ENCODE measurements at places on chromosomes 2 and 18.

DNA sequence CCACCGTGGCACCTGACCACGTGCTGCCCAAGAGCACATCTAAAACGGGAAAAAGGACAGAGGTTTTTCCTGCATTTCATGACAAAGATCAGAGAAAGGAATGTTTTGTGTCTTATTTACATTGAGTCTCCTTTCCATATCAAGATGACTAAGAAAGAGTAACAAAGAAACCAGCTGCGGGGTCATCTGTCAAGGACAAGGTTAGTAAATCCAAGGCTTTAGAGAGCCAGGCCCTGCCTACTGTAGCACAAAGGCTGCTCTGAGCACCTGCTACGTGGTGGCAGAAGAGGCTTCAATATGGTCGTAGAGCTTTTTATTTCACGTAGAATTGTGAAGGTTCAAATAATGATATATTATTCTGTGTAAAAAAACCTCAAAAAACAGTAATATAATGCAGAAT, 51.0 kb downstream of the PRELID3A start:
- DNase-seq: no peak

GRCh38 chr2:229947544-229947943, 25.2 kb downstream of the FBXO36 start:
- DNase-seq: no peak

- DNase-seq: no peak
Measured at GRCh38 chr18:42636309-42636708, 479.2 kb downstream of the RIT2 start.

GRCh38 chr18:67218556-67218955, 298.0 kb downstream of the DSEL start:
- DNase-seq: no peak

Measured in T-helper 2 cell (primary cell).